ENCODE measurements at places on chromosomes 5 and 9.

- no peak for DNase-seq
These were observed 4.7 kb upstream of the LCN2 start for GRCh38 chr9:128144239-128145181.

DNA sequence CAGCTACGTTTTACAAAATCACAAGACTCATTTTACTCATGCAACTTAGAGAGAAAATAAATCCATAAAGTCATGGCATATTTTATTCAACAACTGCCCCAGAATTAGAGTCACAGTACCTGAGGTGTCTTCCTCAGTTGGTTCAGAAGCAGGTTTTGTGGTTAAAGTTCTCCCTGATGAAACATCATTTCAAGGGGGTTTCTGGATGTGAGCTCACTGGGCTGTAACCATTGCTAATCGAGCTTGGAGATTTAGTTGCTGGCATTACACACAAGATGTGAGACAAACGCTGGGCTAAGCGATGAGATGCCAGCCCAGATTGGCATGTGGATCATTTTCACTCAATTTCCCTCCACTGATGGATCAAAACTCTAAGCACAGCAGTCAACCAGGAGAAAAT, 131.3 kb downstream of the PRELID2 start:
- DNase-seq: no peak

DNA sequence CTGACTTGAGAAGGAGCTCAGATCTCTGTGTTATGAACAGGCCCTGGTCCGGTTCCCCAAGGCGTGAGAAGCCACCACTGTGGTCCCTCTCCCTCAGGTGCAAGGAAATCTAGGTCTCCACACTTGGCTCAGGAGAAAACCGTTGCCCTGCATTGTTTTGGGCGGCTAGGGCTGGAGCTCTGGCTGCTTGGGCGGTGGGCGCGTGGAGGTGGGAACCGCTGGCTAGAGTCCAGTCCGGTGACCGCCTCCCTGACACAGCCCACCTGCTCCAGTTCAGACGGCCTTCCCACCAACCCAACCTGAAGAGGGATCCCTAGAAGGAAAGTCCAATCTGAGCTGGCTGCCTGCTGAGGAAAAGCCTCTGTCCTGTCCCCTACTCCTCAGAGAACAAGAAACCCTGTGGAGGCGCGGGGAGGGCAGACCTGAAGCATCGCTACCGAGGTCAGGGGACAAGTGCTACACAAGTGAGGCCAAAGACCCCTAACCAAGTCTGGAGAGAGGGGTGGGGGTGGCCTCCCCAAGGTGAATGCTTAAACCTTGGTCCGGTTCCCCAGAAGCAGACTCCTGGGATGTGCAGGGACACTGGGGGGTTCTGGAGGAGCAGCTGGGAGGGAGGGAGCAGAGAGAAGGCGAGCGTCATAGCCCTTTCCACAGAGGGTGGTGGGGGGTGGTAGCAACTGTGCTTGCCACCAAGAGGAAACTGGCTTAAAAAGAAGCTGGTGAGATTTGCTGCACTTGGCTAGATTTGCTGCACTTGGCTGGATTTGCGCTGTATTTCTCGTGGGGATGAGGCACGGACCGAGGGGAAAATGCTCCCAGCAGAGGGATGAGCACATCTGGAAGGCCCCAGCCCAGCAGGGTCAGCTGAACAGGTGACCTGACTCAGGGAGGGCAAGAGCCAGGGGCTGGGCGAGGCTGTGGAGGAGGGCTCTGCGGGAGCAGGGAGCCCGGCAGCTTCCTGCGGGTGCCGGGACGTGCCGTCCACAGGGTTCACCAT, 65.2 kb downstream of the RAPGEF1 start:
- DNase-seq: no peak

DNA sequence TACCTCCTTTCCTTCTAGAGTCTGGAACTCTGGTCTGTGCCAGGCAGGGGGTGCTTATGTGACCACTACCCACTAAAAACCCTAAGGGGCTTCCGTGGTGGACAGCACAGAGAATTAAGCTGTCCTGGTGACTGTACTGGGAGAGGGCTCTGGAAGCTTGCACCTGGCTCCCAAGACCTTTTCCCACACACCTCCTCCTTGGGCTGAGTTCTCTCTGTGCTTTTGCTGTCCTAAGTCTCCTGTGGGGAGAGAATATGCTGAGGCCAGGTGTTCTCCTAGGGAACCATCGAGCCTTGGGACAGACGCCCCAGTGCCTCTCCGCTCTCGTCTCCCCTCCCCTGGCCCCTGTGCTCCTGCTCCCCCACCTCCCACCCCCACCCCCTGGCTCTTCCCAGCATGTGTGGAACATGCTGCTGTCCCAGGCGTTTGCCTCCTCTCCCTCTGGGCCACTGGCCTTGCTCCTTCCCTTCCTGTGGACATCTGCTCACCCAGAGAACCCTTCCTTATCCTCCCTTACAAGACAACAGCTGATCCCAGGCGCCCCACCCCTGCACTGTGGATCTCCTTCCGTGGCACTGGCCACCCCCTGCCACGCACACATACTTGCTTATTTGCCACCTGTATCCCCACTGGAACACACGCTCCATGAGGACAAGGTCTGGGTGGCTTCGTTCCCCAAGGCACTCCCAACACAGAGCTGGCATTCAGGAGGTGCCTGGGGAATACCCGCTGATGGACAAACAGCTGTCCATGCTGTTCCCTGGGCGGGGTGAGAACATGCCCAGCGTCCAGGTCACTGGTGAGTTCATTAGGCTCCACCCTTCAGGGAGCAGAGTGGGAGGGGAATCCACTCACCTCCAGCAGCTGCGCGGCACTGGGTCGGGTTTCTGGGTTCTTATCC, 83.0 kb downstream of the STK10 start:
- no peak for DNase-seq

- DNase-seq: no peak
These were observed 135.0 kb downstream of the STK32A start for GRCh38 chr5:147369742-147370374.

DNA sequence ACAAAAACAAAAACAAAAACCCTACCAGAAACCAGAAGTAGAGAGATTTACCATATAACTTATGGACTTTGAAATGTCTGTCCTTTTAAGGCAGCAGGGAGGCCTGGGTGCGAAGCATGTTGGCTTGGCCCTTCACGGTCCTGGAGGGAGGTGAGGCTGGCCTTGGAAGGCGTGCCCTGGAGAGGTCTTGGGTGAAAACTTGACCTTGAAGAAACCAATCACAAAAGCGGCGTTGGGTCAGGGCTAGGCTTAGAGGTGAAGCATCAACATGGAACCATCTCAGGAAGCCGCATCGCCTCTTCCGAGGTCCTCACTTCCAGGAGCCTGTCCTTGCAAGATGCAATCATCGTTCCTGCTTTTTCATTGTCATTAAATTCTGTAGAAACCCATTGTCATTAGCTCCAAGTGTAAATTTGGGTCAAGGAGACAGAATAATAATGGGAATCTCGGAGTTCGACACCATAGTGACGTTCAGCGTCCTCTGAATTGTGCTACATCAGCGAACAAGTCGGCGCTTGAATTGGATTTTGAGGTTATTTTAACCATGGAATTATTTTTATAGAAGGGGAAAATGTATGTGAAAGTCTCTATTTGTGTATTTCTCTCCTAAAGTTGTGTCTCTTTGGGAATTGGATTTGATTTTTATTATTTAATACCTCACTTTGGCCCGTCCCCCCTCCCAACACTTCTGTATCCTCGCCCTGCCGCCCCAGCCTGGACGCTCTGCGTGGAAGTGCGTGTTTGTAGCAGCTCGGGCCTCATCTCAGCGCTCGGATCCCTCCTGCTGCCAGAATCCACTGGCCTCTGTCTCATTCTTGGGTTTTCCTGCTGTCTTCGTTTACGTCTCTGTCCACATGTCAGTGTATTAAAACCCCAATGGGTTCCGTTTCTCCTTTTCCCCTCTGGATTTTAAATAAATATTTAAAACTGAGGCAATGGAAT, 11.1 kb upstream of the ORM1 start:
- DNase-seq: no peak

DNA sequence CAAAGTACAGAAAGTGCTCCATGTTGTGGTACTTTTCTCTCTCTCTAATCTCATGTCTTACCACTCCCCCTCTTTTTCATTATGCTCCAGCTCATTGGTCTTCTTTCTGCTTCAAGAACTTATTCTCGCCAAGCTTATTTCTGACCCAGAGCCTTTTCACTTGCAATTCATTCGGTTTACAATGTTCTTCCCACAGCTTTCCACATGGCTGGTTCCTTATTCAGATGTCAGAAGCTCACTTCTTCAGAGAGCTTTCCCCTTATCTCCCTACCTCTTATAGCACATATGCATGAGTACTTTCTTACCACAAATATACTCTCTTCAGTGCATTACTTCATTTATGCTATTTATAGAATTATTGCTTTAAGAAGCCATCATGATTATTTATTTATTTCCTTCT, 338.8 kb upstream of the ATP10B start:
- no peak for DNase-seq

- DNase-seq: no peak
These were observed 96.9 kb downstream of the MED27 start for GRCh38 chr9:131982671-131983239.

- no peak for DNase-seq
These were observed 14.8 kb downstream of the NCS1 start for GRCh38 chr9:130186839-130187522.

DNA sequence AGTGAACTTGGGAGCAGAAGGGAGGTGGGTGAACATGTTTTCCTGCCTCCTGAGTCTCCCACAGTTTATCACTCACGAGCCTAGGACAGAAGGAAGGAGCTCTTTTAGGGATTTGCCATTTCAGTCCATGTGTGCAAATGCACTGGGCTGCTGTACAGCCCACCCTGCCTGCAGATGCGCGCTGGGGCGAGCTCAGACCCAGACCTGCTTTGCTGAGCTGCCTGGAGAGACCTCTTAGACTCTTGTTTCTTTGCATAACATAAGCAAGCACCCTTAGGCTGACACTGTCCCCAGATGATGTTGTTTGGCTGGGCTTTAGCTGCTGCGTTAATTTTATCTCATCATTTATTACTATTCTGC, 199.0 kb downstream of the CACNA1B start:
- DNase-seq: no peak

GRCh38 chr9:8571643-8572042, 772.1 kb upstream of the DMAC1 start:
- no peak for DNase-seq

DNA sequence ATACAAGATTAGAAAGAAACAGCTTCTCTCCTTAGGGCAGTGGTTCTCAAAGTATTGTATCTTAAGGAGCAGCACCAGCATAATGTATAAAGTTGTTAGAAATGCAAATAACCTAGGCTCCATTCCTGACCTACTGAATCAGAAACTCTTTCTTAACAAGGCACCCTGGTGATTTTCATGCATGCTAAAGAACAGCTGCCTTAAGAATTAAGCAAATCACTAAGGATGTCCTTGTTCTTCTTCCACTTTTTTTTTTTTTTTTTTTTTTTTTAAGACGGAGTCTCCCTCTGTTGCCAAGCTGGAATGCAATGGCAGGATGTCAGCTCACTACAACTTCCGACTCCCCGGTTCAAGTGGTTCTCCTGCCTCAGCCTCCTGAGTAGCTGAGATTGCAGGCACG, 1095.2 kb upstream of the EDIL3 start:
- peak; percentile 63 for DNase-seq

DNA sequence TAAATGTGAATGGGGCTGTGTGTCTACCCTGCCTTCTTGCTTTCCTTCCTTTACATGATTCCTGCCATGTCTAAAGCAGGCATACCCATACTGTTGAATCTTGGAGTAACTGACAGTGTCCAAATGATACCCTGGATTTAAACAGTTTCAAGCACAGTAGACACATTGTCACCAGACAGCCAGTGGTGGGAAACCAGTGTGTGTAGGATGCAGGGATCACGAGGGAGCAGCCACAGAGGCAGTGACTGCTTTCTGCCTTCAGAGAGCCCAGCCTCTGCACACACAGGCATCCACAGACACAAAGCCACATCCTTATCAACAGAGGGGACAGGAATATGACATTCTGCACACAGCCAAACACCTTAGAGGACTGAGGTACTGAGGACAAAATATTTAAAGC, 184.2 kb upstream of the TBCA start:
- peak; percentile 83 for DNase-seq

- DNase-seq: no peak
These were observed 33.2 kb downstream of the C9orf50 start for GRCh38 chr9:129587487-129588262.

DNA sequence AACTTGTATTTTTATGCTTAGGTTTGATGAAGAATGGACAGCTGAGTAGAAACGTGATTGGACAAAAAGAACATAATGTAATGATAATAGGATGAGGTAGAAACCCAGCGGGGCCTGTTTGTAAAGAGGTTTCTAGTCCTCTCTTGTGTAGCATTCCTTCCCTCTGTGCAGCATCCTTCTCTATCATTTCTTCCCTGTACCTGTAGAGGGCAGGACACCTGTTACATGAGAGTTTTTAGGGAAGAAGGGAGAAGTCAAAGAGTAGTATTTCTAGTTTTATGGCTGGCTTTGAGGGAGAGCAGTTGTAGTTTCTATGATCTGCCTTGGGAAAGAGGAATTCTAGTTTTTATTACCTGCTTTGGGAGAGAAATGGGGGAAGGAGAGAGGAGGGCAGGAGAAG, 162.1 kb upstream of the FST start:
- no peak for DNase-seq

GRCh38 chr9:27475057-27475595, 49.0 kb upstream of the IFNK start:
- DNase-seq: peak; percentile 32

GRCh38 chr5:111132731-111133435, 40.7 kb downstream of the WDR36 start:
- no peak for DNase-seq

DNA sequence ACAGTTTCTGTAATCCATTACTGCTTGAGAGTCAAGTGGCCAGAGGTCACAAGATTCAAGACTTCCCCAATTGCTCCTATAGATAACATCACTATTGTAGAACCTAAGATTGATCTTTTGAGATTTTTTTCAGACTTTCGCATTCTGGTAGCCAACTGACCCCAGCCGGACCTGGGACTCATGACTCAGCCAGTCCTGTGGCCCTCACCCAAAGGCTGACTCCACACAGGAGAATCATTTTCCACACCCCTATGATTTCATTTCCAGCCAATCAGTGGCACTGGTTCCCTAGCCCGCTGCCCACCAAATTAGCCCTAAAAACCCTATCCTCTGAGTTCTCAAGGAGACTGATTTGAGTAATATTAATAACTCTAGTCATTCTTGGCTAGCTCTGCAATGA, 36.2 kb downstream of the TARS1 start:
- no peak for DNase-seq

GRCh38 chr5:58890701-58891085, 307.8 kb downstream of the RAB3C start:
- no peak for DNase-seq

Measured in posterior cingulate gyrus (tissue), 11 donors.